ENCODE measurements at places on chromosomes 1 and 21. TPM values are rescaled to one million over a fixed set of nuclear protein-coding genes. Genes with fewer than 3 reads are reported as not detected.

Gene DNASE2B
- total RNA-seq = not detected

Gene PPIAL4G
- not detected for total RNA-seq

Gene RNU1-4
- total RNA-seq = under 0.01 TPM

Gene SLC25A34
- total RNA-seq = 0.73 TPM

Gene AGT
- 2.7 TPM for total RNA-seq

Gene L1TD1
- 0.13 TPM for total RNA-seq

Gene PCBP3
- 2.5 TPM for total RNA-seq

Gene IL20
- not detected for total RNA-seq

Gene OPTC
- total RNA-seq = not detected

Gene GOLPH3L
- 9.9 TPM for total RNA-seq

Gene ACTN2
- total RNA-seq = 1.0 TPM

Gene FBXO42
- 17.8 TPM for total RNA-seq

Gene TRAF3IP3
- not detected for total RNA-seq

Gene DDAH1
- total RNA-seq = 56.8 TPM

Gene CFHR4
- not detected for total RNA-seq

Gene KIF21B
- total RNA-seq = 0.91 TPM

Gene TAS1R1
- 0.20 TPM for total RNA-seq

Gene HTR1D
- total RNA-seq = not detected

Gene KCNQ4
- total RNA-seq = 0.53 TPM

Gene MCOLN2
- 0.85 TPM for total RNA-seq

Gene VANGL1
- total RNA-seq = 9.6 TPM

Gene NECTIN4
- total RNA-seq = 0.13 TPM

Gene FMO2
- total RNA-seq = 11.8 TPM

Gene NFASC
- total RNA-seq = 47.6 TPM

Gene CYP4A22
- not detected for total RNA-seq

Gene SPRR2A
- not detected for total RNA-seq

Gene CNKSR1
- total RNA-seq = 0.07 TPM

Gene RAB29
- total RNA-seq = 32.3 TPM

Gene KCNJ10
- total RNA-seq = not detected

Gene LCE1C
- not detected for total RNA-seq

Gene SPRR5
- not detected for total RNA-seq

Gene SLC45A3
- 4.3 TPM for total RNA-seq

Gene OR2L5
- total RNA-seq = not detected

Gene PADI3
- not detected for total RNA-seq

Gene CLSTN1
- 211 TPM for total RNA-seq

Gene BCAR3
- 52.3 TPM for total RNA-seq

Gene IQGAP3
- 16.6 TPM for total RNA-seq

Gene PLA2G2F
- not detected for total RNA-seq

Gene CACNA1S
- not detected for total RNA-seq

Gene PFKFB2
- 5.5 TPM for total RNA-seq

Gene GRIK3
- total RNA-seq = not detected

Gene SLC30A1
- total RNA-seq = 48.7 TPM

Gene AUNIP
- total RNA-seq = 0.30 TPM

Gene PAQR6
- total RNA-seq = 0.56 TPM

Gene GPR153
- 11.5 TPM for total RNA-seq

Gene LCE2C
- total RNA-seq = not detected

Gene TCHHL1
- total RNA-seq = not detected

Gene ATAD3B
- 5.7 TPM for total RNA-seq

Gene FCGR3A
- total RNA-seq = not detected

Gene RUNX3
- total RNA-seq = 0.36 TPM

Gene SLC22A15
- 5.0 TPM for total RNA-seq

Gene MKNK1
- total RNA-seq = 20.0 TPM

Gene OR10J1
- not detected for total RNA-seq

Gene HRNR
- total RNA-seq = not detected

Gene ATP1A4
- total RNA-seq = not detected

Gene MEAF6
- 41.1 TPM for total RNA-seq

Gene C1QB
- total RNA-seq = not detected

Gene PIP5K1A
- 66.9 TPM for total RNA-seq
